ENCODE measurements at places on chromosomes 2 and 18. TPM values are rescaled to one million over a fixed set of nuclear protein-coding genes. Genes with fewer than 3 reads are reported as not detected.

Gene LCT
- not detected for total RNA-seq

Gene AOX1
- total RNA-seq, result 1.5 TPM

Gene CFAP210
- 1.5 TPM for total RNA-seq

Gene TANK
- total RNA-seq, result 38.2 TPM

Gene IL18RAP
- 1.6 TPM for total RNA-seq

Gene LDLRAD4
- 96.0 TPM for total RNA-seq

Gene UGT1A3
- not detected for total RNA-seq

Gene LYPD6
- total RNA-seq, result 6.9 TPM

Gene ZDBF2
- 39.6 TPM for total RNA-seq

Gene C2orf74
- total RNA-seq, result 30.1 TPM

Gene CNDP1
- total RNA-seq, result 128 TPM

Gene RAB6C
- total RNA-seq, result 4.8 TPM

Gene PER2
- total RNA-seq, result 24.9 TPM

GRCh38 chr2:198356157-198356556 lies 551.8 kb downstream of the PLCL1 start:
- no peak for DNase-seq

GRCh38 chr2:161068670-161069069 lies 91.6 kb upstream of the TANK start:
- no peak for DNase-seq

- no peak for DNase-seq
Observed at GRCh38 chr2:215653344-215654030, 217.6 kb upstream of the FN1 start.

DNA sequence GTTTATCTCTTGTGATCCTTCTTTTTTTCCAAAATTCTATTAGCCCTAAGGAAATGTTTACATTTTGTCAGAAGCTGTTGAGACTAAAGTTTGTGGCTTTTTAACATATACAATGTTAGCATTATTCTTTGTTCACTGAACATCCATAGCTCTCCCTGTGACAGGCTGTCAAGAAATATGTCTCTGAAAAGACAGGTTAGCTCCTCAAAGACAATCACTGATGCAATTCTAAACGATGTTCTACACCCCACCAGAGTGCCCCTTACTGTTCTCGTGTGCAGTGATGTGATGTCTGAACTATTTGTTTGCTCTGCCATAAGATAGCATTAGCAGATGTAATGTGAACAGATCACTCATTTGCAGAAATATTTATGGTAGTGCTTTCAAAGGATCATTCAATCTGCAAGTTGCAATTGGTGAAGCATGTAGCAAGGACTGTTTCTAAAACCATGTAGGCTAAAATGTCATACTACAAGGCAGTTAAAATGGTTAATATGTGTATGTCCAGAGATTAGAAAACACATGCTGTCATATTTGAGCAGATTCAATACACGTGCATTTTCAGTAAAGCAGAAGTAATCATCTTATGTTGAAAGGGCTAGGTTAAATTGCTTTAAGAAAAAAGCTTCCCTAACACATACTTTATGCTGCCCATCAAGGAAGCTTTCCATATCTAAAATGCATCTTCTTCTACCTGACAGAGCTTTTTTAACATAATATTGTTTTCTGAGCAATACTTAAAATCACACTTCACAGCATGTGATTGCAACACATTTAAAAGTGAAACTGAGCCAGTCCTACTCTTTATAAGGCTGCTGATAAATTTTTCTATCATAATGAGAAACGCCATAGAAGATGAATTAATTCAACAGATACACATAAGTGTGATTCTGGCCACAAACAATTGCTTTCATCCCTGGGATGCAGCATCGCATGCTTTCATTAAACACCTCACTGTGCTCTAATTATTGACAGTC lies 285.7 kb upstream of the UBE2E3 start:
- DNase-seq, result no peak

DNA sequence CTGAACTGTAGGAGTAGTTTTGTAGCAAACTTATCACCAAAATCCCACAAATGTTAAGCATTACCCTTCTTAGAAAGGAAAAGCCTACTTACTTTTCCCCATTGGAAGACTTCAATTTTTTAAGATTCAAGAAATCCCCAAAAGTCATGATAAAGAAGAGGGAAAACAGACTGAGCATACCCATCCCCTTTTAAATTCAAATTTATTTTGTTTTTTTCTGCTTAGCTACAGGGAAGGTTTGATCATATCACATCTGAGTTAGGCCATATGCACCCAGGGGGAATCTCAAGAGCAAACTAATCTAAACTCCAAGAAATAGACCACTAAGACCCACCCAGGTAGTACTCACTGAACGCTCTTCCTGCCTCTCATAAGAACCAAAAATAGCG lies 174.6 kb downstream of the TGIF1 start:
- no peak for DNase-seq

GRCh38 chr2:144288438-144288837 lies 231.5 kb downstream of the ZEB2 start:
- DNase-seq, result no peak

- no peak for DNase-seq
Observed at GRCh38 chr2:231803501-231804138, 17.4 kb downstream of the COPS7B start.

DNA sequence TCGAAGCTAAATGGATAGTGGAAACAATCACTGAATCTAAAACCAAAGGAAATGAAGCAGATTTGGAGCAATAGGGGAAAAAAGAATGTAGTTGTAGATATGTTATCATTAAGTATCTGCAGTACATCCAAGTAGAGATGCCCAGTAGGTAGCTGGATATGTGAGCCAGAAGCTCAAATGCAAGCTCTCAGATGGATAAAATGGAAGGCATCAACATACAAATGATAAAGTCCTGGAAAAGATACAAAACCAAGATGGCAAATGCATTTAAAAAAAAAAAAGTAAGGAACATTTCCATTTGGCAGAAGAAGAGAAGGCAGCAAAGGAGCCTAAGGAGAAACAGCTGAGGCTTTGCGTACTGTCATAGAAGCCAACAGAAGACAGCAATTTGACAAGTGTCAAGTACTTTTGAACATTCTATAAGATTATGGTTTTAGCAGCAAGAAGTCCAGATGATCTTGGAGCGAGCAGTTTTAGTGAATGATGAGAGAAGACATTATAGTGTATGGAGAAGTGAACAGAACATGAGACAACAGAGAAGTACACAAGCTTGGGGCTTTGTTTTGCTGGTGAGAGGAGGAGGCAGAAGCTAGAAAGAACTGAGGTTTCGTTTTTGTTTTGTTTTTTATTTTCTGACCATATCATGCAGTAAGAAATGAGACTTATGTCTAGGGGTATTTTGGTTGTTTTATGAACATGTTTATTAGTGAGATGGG lies 18.3 kb downstream of the ROCK2 start:
- no peak for DNase-seq

GRCh38 chr2:142873831-142874287 lies 3.6 kb upstream of the KYNU start:
- DNase-seq, result no peak

- DNase-seq, result no peak
Observed at GRCh38 chr18:12589448-12589847, 68.5 kb downstream of the SPIRE1 start.

GRCh38 chr2:190701586-190701985 lies 52.7 kb downstream of the NAB1 start:
- DNase-seq, result no peak

DNA sequence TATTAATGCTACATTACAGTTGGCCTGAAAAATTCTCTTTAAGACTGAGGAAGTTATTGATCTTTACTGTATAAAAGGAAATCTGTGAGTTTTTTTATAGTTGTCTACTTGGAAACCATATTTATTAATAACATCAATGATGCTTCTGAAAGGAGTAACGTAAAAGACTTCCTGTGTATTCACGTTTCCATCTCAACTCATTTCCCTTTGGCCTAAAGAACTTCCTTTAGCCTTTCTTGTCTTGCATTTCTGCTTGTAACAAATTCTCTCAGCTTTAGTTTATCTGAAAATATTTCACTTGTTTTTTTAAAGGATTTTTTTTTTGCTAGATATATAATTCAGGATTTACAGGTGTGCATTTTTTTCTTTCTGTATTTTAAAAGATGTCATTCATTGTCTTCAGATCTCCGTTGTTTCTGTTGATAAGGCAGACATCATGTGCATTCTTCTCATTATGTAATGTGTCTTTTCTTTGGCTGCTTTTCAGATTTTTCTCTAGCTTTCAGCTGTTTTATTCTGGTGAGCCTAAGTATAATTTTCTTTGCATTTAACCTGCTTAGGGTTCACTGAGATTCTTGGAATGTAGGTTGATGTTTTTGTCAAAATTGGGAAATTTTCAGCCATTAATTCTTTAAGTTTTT lies 159.0 kb upstream of the DAPL1 start:
- no peak for DNase-seq

DNA sequence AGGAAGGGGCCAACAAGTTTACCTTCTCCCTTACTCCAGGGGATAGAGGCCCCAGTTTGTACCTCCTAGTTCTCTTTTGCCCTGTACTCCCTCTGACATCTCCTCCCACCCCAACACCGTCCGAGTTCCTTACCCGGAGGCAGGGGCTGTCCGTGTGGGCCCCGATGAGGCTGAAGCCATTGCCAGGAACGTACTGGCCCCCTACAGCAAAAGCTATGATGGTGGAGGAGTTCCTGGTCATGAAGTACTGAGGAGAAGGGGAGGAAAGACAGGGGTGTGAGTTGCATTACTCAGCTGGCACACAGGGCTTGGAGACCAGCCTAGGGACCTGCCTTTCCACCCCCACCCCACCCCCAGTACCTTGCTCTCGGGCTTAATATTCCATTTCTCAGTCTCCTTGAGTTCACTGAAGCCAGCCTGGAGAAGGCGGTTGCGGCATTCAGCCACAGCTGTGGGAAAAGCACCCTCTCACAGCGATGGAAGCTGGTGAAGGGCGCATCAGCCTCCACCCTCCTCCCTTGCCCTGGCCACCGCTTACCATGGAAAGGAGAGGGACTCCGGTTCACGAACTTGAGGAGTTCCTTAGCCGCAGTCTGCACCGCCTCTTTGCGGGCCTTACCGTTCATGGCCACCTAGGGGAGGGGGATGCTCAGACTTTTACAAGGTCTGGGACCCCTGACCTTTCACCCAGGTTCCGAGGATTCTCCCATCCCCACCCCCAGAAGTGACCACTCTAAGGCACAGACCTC lies 1.0 kb downstream of the DNPEP start:
- no peak for DNase-seq

GRCh38 chr18:50518787-50519546 lies 40.9 kb upstream of the MAPK4 start:
- DNase-seq, result no peak

GRCh38 chr2:7237466-7237865 lies 320.3 kb downstream of the RNF144A start:
- DNase-seq, result no peak

- no peak for DNase-seq
Observed at GRCh38 chr18:60146220-60146960, 226.2 kb downstream of the MC4R start.

GRCh38 chr18:62610701-62611411 lies 88.0 kb downstream of the ZCCHC2 start:
- DNase-seq, result no peak

DNA sequence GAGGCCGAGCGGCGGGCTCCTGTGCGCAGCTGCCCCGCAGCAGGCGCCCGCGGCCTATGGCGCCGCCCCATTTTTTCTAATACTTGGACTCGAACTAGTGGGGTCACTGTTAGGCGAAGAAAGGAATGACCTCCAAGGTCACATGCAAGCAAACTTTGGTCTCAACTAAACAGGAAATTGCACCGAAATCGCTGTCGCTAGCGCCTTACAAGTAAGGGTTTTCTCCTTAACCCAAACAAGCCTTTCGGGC lies 339 bp downstream of the ACAA2 start:
- DNase-seq, result no peak
